AG09319 (cell line): ENCODE measurements at places on chromosomes 16 and 17.

DNA sequence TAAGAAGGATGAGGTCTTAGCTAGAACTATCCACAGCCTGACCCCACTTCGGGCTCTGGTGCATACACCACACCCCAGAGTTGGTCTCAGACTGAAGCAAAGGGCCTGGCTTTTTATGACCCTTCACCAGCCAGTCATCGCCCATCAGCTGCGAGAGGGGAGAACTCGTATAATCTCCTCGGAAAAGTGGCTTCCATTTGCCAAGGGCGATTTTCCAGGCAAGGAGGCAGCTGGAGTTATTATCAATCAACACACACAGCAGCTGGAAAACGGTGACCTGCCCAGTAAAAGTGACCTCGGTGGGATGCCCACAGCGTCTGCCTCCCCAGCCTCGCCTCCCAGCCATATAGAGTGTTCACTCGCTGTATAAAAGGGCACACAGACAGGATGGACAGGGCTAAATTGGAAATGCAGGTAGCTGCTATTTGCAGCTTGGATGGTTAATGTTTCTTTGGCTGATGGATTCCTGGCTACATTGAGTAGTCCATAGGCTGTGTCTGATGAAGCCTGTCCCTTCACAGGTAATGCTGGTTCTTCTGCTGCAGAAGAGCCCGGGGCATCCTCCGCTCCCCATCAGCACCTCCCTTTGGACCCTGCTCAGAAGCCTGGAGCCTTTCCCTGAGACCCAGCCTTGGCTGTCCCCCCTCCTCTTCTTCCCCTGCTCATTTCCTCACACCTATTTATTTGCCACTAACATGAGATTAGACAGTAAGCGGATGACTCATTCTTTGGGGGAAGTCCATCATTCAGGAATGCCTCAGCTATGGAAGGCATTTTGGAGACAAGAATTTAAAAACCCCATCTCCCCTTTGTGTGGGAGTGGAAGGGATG lies 45.7 kb downstream of the TMEM186 start:
- peak; percentile 1 for DNase-seq

GRCh38 chr16:77995843-77996455 lies 26.4 kb upstream of the CLEC3A start:
- DNase-seq: no peak

- DNase-seq: no peak
These were observed 162.2 kb upstream of the ZNF267 start for GRCh38 chr16:31711344-31711845.

GRCh38 chr17:44652727-44653126 lies 3.5 kb upstream of the MEIOC start:
- no peak for DNase-seq

- DNase-seq: no peak
These were observed 1.4 kb downstream of the CACNG5 start for GRCh38 chr17:66836063-66837005.

GRCh38 chr16:914440-914839 lies 56.3 kb downstream of the LMF1 start:
- no peak for DNase-seq

DNA sequence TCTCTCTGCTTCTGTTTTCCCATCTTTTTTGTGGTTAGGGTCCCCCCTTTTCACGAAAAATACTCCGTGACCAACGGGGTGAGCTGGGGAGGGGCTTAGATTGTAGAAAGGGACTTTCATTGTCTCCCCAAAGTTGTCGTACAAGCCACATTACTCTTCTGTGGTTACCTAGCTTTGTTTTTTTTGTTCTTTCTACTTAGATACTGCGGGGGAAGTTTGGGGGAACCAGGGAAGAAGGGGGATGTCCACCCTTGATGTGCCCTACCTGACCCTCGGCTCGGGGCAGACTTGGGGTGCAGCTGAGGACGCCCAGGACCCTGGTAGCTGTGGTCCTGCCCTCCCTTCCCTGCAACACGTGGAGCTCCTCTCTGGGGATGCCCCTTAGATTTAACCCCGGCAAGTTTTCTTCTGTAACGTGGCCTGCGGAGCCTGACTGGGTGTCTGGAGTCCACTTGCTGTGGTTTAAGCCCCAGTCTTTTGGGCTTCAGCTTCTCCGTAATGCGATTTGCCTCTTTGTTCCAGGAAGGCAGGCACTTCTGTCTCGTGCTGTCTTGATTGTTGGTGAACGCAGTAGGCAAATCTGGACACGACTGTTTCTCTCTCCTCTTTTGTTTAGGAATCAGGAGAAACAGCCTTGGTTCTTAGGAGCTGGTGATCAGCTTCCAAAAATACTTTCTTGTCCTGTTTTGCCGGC lies 892 bp downstream of the ABCC1 start:
- no peak for DNase-seq

DNA sequence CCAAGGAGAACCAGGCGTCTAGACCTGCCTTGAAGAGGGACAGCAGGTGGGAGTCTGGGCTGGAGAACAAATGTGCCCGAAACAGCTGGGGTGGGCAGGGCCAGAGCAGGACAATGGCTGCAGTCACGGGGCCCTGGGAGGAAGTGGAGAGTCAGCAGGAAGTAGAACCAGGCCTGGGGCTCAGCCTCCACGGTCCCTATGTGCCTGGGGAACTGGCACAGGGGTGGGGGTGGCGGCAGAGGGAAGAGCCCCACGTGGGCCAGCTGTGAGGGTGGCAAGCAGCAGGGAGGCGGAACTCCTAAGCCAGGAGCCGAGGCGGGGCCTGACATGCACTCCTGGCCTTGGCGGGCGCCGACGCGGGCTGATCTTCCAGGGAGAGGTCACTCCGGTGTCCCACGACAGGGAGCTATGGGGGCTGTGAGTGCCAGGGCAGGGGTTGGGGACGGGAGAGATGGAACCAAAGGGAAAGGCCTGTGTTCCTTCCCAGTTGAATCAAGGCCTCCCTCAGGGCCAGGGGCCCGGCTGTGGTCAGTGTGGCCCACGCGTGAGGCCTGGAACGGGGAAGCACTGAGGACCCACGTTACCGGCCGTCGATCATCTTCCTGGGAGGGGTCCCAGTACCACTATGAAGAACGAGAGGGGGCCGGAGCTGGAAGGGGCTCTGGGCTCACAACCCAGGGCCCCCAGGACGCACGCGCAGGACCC lies 42.7 kb downstream of the TIMM22 start:
- no peak for DNase-seq

GRCh38 chr17:62085511-62086408 lies 20.7 kb upstream of the MED13 start:
- DNase-seq: no peak

- no peak for DNase-seq
These were observed 13.5 kb downstream of the FLYWCH2 start for GRCh38 chr16:2896480-2897010.

GRCh38 chr16:72723781-72724180 lies 324.1 kb downstream of the ZFHX3 start:
- no peak for DNase-seq

- DNase-seq: no peak
These were observed 48.8 kb upstream of the CDH3 start for GRCh38 chr16:68596266-68596665.

DNA sequence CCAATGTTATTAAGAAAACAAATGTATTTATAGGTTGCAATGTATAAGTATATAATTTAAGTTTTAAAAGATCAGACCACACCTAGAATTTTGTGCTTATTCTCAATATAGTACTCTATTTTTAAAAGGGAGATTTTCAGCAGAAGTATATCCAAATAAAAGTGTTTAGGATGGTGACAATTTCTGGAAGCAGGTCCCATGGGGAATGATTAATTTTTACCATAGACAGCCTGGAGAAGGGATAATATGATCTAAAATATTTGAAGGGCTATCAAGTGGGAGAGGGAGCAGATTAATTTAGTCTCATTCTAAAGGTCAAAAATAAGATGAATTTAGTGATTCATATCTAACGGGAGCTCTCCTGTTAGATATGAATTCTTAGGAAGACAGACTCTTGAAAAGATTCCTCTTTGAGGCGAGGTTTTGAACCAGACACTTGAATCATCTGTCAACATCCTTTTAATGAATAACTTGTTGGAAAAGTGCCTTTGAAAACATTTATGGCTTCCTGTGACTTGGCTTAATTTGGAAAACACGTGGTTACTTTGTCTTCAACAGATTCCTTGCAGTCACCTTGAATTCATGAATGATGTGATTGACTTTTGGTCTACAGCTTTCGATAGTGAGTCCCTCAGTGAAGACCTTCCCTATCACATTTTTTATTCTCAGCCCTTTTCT lies 29.3 kb upstream of the SMIM36 start:
- no peak for DNase-seq

DNA sequence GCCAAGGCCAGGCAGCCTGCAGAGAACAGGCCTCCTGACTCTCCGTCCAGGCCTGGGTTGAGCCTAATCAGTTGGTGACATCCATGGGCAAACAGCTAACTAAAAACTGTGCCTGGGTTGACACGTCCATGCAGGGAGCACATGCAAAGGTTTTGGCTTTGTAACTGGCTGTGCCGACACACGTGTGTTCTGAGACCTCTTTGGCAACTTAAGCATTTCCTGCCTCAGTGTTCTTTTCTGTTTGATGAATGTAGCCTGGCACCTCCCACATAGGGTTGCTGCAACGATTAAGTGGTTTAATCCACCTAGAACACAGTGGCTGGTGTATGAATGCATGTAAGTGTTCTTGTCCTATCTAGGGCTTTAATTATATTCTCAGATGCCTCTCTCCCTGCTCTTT lies 3.2 kb downstream of the BCO1 start:
- DNase-seq: no peak

DNA sequence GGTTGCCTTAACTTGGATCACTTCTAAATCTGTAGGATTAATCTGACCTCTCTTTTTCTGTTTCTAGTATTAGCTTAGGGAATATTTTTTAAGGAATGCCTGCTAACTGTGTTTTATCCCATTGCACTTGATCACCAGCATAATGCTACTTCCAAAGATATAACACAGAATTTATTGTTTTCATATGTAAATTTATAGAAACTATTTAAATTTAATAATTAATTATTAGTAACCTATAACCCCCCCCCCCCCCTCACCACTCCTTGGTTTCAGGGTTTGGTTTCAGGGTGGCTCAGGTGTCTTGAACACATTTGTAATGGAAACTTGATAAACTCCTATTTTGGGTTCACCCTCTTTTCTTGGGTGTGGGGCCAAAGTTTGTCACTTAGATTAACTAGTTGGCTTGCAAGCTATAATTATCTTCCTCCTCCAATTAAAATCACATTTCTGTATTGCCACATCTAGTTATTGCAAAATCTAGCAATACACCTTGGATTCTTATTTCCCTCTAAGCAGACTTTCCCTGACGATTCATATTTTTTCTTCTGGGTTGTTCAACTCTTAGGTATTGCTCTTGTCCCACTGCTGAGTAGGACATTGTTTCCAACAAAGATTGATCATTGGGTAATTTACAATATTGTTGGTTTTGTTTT lies 18.3 kb downstream of the KRT12 start:
- DNase-seq: no peak

DNA sequence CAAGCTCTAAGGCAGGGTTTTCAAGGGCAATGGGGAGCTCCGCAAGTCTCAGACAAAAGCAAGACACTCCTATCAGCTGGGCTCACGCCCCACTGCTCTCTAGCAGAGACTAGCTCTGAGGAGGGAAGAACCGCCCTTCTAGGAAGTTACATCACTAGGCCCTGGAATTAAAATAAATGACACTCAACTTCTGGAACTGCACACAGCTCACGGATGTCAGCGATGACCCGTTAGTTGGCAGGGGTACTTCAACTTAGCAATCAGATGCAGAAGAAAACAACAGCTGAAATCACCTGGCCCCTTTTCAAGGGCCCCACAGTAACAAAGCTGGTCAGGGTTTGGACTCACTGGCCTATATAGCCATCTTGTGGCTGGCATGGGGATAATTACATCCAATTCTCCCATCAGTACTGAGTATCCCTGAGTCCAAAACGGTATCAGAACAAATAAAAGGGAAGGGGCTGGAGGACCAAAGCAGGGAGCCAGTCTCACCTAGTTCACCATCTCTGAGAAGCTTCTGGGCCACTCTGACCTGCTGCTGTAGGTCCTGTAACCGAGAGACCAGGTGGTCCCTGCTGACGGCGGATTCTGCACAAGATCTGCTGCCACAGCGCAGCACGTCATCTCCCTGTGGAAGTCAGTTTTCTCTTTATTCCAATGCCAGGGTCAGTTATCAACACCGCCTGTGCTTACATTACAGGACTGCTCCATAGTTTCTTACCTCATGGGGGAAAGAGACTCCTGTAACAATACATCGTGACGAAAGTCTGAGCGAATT lies 22.2 kb downstream of the SERPINF1 start:
- DNase-seq: peak; percentile 95

DNA sequence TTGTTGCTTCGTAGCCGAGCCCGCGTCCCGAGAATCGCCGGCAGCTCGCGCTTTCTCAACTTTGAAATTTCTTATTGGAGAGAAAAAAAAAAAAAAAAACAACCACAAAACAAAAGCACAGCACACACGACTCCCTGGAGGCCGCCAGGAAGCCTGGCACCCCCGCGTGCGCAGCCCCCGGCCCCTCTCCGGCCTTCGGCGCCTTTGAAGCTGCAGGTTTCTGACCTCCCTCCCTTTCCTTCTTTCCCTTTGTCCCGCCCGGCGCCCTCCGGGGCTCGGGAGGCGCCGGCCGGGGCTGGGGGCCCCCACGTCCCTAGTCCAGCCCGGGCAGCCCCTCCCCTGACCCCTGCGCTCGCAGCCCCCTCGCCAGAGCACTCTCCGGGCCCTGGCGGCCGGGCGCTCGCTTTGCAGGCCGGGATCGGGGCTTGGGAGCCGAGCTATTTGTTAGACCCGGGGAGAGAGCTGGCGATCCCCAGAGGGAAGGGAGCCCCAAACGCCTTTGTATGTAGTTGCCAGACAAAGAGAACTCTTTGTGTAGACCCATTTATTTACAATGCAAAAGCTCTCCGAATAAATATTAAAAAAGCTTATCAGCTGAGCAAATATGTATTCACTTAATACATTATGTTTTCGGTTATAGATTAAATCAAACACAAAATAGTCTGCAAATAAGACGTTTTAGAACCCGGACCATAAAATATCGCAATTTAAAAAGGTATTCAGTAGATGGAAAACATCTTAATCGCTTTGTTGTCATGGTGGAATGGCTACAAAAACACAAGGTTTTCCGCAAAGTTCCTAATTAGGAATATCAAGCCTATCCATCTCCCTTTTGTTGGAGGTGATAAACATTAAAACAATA lies 2.3 kb downstream of the BAHCC1 start:
- no peak for DNase-seq

GRCh38 chr16:23423496-23424049 lies 29.4 kb downstream of the COG7 start:
- peak; percentile 95 for DNase-seq
